Uterus (tissue), 4 donors: ENCODE measurements at places on chromosomes 12 and 14. TPM values are rescaled to one million over a fixed set of nuclear protein-coding genes. Genes with fewer than 3 reads are reported as not detected.

C3AR1 gene
- total RNA-seq, result 4.7 TPM

BCL11B gene
- not detected for total RNA-seq

FGF6 gene
- not detected for total RNA-seq

USP5 gene
- 64.5 TPM for total RNA-seq

AQP5 gene
- not detected for total RNA-seq

GRCh38 chr12:51005671-51006070 is 20.5 kb downstream of the SLC11A2 start:
- no peak for DNase-seq

DNA sequence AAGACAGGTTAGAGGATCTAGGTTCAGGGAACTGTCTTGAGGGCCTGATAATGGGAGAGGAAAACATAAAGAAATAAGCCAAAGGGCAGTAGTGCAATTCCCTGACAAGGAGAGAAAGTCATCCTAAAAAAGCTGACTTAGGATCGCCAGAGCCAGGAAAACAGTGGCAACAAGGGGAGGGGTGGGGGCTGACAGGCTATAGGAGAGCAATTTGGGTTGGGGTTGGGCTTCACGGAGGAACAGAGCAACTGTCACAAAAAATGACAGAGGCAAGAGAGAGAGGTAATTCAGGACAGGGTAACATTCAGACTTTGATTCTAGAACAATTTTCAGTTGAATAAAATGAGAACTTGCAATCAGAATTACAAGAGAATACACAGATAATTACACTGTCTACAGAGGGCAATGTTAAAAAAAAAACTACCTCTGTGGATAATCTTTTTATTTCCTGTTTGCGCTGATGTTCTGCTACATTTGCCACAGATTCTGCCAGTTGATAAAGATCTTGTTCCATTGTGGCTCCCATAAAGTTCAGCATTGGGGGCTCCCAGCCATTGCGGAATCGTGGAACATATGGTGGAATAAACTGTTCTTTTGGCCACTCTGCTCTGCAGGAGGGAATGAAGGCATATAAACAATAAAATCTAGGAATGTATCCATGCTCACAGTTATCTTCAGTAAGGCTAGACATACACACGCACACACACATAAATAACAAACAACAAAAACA is 138.6 kb downstream of the EPS8 start:
- no peak for DNase-seq

DNA sequence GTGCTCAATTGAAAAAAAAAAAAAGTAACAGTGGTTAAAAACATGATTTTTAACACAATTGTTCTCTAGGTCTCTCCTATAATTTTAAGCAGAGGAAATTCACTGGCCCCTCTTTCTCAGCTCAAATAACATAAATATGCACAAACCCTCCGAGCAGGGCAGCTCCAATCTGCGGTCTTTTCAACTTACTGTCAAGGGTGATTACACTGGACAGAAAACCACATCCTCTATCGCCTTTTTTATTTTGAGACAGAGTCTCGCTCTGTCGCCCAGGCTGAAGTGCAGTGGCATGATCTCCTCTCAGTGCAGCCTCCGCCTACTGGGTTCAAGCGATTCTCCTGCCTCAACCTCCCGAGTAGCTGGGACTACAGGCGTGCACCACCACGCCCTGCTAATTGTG is 16.5 kb upstream of the GABARAPL1 start:
- no peak for DNase-seq

DNA sequence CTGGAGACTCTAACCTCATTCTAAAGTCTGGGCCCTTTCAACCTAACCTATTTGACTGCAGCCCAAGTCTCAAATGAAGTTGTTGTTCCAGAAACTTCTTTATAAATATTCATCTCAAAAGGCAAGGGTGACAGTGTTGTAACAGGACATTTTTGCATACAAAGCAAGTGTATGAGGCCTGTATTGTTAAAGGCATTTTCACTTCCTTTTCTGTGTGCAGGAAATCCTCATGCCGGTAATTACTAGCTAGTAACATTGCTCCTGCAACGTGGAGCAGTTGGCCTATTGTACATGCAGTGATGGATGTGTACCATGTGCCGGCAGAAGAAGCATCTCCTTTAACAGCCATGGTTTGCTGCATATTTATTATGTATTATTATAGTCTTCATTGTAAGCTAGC is 156.5 kb upstream of the RMST start:
- DNase-seq, result no peak

DNA sequence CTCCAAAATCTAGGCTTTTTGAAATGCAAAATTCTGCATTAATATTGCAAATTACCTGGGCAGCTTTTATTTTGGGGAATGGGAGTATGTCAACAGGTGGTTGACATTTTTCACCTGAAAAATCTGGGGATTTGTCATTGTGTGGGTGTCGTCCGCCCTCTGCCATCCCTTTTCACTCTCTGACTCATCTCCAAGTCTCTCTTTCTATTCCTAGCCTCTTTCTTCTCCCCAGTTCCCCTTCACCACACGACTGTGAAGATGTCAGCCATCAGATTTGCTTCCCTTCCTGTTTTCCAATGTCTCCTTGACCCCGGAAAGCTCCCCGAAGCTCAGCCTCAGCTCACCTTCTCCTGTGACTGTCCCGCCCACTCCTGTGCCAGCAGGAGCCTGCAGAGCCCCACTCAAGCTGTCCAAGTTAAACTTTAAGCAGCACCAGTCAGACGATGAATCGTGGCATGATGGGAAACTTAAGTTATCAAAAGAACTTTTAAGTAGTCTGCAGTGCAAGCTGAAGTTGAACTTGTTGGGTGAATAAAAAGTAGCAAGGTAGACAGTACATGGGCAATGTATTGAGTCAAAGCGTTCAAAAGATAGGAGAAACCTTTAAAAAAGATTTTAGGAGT is 590.2 kb downstream of the VRK1 start:
- no peak for DNase-seq

- no peak for DNase-seq
Measured at GRCh38 chr12:29726321-29726692, 57.4 kb downstream of the TMTC1 start.

GRCh38 chr12:47813511-47814196 is 6.0 kb downstream of the HDAC7 start:
- DNase-seq, result no peak

DNA sequence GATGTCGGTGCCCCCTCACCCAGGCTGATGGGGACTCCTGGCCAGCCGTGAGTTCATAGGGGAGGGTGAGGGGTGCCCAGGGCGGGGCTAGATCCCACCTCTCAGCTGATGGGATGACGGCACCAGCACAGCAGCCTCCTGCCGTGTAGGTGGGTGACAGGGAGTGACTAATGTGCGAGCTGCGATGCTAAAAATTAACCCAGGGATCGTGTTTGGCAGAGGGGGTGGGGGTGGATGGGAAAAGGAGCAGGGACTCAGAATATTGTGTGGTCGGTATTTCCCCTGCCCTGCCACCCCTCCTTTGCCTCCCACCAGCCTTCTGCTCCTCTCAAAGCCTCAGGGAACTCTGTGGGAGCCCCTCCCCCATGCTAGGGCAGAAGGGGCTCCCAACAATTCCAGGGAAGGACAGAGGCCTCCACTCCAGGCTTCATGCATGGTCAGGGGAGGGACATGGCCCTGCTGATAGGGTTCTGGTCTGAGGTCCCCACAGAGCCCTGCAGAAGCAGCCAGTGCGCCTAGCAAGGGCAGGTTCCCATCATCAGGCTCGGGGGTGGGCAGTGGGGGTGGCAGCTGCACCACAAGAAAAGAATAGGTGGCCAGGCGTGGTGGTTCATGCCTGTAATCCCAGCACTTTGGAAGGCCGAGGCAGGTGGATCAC is 12.5 kb downstream of the TAMALIN start:
- DNase-seq, result no peak

GRCh38 chr12:121693155-121693687 is 19.3 kb upstream of the TMEM120B start:
- no peak for DNase-seq

DNA sequence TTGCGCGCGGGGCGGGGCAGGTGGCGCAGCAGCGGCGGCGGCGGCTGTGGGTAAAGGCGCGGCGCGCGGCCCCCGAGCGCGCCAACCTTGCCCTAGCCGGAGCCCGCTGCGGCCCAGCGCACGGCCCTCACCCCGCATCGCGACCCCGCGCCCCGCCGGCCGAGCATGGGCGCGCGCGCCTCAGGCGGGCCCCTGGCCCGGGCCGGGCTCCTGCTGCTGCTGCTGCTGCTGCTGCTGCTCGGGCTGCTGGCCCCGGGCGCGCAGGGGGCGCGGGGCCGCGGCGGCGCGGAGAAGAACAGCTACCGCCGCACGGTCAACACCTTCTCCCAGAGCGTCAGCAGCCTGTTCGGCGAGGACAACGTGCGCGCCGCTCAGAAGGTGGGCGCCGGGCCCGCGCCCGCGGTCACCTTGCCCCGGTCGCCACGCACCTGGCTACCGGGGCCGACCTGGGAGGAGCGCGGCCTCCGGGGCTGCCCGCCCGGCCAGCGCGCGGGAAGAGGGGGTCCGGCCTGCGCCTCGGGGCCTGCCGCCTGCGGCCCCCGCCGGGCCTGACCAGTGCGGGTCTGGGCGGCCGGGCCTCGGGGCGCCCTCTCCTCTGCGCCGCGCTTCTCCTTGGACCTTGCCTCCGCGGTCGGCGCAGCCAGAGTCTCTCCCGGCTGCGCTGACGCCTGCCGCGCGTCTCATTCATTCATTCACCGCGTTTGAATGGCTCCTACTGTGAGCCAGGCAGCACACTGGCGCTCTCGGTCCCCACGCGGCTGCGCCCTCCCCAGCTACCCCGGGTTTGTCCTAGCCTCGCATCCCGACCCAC is at the start of gene BRI3BP:
Gene BRI3BP, plus strand, starts transcription at position 20 of the 811 bp plus-strand sequence. Its CDS starts 146 bp downstream, at position 166.
- DNase-seq, result peak; percentile 36

- peak; percentile 53 for DNase-seq
Measured at GRCh38 chr12:54173066-54173726, 15.6 kb downstream of the SMUG1 start.

GRCh38 chr14:99678198-99678597 is 5.9 kb upstream of the CYP46A1 start:
- DNase-seq, result no peak

- no peak for DNase-seq
Measured at GRCh38 chr12:77601069-77601468, 229.6 kb upstream of the NAV3 start.

- DNase-seq, result no peak
Measured at GRCh38 chr14:37584211-37585100, 10.6 kb downstream of the FOXA1 start.

DNA sequence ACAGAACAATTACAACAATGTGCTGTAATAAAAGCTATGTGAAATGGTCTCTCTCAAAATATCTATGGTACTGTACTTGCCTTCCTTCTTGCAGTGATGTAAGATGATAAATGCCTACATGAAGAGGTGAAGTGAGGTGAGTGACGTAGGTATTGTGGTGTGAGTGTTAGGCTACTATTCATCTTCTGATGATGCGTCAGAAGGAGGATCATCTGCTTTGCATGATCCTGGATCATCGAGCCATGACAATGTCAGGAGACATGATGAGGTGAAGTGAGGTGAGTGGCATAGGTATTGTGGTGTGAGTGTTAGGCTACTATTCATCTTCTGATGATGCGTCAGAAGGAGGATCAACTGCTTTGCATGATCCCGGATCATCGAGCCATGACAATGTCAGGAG is 105.8 kb downstream of the KCNC2 start:
- DNase-seq, result no peak

DNA sequence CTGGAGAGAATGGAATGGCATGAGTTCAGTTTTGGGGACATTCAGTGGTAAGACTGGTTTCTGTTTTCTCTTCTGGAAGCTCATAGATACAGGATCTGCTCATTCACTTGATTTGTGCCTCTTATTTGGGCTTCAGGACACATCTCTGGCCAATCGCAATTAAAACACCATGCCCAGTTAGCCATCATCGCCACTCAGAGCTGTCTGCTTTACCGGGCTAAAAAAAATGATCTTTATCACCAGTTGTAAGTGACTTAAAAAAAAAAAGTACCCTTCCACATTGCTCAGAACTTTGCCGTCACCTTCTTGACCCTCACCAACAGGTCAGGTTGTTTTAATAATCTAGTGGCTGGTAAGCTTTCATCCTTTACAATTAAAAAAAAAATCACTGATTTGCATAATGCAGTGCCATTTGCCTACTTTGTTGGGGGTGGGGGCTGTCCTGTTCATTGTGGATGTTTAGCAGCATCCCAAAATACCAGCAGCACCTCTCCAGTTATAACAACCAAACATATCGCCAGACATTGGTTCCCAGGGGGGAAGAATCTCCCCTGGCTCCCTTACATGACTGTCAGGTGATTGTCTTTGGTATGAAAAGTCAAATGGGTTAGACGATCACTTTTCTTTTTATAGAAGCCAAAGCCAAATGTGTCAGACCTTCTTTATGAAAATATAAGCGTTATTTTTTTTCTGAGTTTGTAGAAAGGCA is 150.1 kb downstream of the PRKCH start:
- DNase-seq, result no peak

- no peak for DNase-seq
Measured at GRCh38 chr14:44653641-44654040, 146.6 kb upstream of the FSCB start.

DNA sequence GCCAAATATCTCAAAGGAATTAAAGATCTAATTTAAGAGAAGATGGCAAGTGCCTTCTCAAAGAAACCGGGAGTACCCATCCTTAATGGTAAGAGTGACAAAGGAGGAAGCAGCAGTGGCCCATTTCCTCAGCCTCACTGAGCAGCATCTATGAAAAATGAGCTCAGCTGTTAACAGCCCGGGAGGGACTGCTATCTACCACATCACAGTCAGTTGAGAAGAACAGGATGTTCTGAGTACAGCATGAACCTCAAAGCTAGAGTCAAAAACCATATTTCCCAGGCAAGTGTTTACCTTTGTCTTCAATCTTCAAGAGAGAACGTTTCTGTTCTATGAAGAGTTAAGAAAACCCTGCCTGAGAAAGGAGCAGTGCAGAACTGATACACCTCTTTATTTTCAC is 115.0 kb downstream of the BTG1 start:
- peak; percentile 80 for DNase-seq

DNA sequence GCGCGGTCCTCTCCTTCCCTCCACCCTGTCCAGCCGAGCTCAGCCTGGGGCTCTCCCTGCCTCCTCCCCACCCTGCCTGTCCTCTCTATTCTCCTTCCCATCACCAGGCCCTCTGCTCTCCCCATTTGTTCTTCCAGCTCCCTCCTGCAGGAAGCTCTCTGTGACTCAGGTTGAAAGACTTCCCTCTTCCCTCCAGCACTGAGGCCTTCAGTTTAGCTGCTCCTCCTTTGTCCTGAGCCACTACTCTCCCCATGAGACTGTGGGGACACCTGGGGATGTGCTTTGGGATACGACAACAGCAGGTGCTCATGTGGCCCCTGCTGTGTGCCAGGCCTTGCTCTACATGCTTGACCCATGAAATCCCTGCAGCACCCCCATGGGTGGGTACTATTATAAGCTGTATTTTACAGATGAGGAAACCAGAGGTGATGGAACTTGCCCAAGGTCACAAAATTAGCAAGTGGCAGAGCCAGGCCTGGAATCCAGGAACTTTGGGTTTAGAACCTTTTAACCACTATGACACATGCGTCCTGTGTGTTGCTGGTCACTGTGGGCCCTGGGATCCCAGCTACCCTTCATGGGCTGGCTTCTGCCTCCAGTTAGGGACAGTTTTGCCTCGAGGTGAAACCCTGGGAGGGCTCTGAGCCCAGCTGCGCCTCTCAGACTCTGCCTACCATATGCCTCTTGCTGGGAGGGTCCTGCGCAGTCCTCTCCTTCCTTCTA is 5.5 kb downstream of the KRT80 start:
- no peak for DNase-seq
